SK-N-SH treated with all-trans-retinoic acid at 6 μM for 48 hours (cell line): ENCODE measurements at places on chromosomes 11 and 22.

GRCh38 chr11:37558619-37559210, 960.7 kb upstream of the RAG2 start:
- ATAC-seq, result no peak

DNA sequence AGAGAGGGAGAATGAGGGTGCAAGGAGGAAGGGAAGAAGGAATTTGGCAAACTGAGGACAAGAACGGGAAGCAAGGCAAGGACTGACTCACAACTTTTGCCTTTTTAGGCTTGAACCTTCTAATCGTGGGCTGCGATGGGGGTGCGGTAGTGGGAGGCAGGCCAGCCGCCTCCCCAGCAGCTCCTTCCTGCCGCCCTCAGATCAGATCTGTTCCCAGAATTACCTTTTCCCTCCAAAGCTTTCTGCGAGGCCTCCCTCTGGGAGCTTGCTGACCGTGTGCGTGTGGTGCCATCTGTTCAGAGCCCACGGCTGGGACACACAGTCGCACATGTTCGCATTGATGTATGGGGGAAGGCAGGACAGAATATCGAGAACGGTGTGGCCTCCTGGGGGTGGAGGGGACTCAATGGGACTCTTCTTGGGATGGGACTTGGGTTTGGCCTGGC, 86.9 kb upstream of the PARVA start:
- no peak for ATAC-seq

DNA sequence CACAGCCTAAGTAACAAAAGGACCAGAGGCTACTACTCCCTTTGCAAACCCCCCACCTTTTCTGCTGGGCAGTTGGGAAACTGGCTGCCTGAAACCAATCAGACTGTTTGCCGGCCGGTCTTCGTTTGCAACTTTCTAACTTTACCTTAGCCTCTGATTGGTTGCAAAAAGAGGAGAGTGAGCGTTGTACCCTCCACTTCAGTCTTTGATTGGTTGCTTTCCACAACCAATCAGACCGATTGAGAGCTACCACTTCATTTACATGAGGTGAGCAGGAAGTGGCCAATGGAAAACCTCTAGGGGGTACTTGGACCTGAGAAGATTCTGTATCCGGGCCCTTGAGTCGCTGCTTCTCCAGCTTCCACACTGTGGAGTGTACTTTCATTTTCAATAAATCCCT, 18.8 kb upstream of the CLNS1A start:
- ATAC-seq, result no peak

- ATAC-seq, result no peak
These were observed 38.0 kb downstream of the CPT1A start for GRCh38 chr11:68803766-68804165.

- ATAC-seq, result no peak
These were observed 12.5 kb downstream of the PLET1 start for GRCh38 chr11:112248201-112248600.

- ATAC-seq, result no peak
These were observed 492.9 kb upstream of the KIRREL3 start for GRCh38 chr11:127493330-127494022.

GRCh38 chr22:40240686-40241085, 63.0 kb downstream of the TNRC6B start:
- no peak for ATAC-seq

DNA sequence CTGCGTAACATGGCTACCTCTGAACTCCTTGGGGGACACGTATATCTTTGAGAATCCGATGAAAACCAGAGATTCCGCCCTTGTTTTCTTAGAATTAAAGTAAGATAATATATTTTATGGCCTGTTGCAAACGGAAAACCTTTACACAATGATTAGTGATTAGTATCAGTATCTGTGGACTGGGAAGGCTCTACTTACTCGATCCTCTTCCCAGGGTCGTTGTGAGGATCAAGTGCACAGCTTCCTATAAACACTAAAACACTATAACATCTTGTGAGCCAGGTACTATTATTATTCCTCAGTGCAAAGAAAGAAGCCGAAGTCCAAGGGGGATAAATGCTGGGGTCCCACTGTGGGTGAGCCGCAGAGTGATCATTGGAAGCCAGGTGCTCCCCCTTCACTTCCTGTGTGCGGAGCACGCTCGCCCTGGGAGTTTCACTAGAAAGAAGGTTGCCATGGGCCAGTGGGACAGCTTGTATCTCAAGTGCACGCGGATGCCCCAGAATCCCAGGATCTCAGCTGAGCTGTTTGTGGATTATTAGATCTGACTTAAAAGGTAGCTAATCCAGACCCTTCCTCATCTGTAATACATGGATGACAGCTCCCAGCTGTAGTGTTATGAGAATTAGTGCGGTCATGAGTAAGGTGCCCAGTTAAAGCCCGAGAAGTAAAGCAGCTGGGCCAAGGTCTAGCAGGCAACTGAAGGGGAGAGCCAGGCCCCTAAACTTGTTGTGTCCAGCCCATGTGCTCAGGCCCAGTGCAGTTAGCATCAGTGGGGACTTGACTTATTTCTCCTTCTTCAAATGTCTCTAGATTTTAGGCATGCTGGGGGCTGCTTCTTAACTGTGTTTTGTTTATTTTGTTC, 839 bp downstream of the CBY1 start:
- ATAC-seq, result peak; percentile 52

- no peak for ATAC-seq
These were observed 12.2 kb downstream of the BCL9L start for GRCh38 chr11:118913411-118914125.

DNA sequence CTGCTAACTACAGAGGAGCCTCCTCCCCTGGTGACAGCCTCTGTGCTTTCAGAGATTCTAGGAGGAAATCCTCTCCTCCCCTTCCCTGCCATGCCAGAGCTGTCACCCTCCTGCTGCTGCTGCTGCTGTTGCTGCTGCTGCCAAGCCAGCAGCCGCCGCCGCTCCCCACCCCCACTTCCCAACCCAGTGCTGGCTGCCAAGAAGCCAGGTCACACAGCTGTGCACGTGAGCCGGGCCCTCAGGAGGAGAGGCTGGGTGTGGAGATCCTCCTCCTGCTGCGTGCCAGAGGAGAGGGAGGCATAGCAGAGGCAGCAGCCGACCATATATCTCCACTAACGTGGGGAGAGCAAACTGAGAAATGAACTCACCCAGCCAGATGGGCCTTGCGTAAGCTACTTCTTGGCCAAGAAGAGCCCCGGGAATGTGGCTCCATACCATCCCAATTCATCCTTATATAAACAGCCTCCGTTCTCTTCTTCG, 12.4 kb downstream of the CRY2 start:
- peak; percentile 77 for ATAC-seq

DNA sequence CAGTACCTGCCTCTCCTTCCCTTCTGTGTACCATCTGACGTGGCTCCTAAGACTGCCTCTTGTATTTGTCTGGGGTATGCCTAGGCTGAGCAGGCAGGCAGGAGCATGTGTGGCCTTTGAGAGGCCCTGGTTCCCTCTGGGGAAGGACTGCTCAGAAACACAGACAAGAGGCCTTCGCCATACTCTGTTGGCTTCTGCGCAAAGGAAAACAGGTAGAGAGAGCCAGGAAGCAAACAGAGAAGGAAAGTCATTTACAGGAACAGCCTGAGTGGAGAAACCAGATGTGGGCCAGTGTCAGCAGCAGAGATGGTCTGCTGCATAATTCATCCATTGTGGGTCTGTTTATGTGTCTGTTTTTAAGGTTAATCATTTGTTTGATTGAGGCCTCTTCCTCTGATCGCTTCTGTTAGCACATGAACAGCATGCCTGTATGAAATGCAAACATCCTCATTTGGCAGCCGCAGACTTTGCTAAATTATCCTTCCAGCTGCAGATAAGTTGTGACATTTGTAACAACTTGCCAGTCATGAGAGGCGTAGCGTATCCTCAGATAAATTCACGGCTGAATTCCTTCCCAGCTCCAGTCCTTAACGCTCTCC, 119.4 kb downstream of the GALNT18 start:
- no peak for ATAC-seq

GRCh38 chr11:17978553-17979287, 34.1 kb downstream of the SERGEF start:
- peak; percentile 98 for ATAC-seq

DNA sequence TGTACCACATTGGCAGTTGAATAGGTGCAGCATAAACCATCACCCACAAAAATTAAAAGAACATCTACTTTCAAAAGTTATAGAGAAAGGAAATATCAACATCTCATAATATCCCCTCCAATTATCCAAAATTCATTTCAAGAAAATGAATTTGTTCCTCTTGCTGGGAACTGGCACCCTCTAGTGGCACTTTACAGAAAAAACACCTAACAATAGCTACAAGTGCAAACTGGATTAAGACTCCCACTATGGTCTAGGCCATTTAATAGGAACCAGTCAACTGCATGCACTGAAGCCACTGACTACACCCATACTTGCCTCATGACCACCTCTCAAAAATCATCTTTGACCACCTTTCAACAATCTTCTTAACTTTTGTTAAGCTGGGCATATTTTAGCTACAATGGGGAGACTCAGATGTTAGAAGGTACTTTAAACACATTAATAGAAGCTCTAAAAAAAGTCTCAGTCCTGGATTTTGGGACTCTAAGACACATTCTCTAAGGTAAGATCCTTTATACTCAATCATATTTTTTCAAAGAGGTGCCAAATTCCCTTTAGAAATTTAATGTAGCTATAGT, 17.3 kb downstream of the TRAF6 start:
- peak; percentile 55; the same call in 2 of the 3 replicates for ATAC-seq

DNA sequence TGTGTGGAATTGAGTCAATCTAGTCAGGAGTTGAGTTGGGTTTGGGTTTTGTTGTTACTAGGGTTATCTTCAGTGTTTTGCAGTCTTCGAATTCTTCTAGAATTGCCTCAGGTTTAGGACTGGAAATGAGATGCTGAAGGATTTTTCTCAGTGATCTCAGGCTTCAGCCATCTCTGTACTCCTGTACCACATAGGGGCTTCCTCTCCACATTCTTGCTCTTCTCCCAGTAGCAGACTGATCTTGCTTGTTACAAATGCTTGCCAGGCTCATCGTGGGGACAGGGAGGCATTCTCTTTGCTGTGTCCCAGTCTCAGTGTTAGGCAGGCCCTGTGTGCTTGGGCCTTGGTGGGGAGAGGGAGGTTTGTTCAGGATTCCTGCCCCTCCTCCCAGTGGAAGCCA, 96.1 kb downstream of the LRRC32 start:
- ATAC-seq, result no peak

GRCh38 chr11:59671471-59671870, 2.6 kb upstream of the PATL1 start:
- ATAC-seq, result no peak

GRCh38 chr11:111606986-111607385, 4.7 kb downstream of the SIK2 start:
- no peak for ATAC-seq

- no peak for ATAC-seq
These were observed 9.3 kb upstream of the NUP160 start for GRCh38 chr11:47857485-47857884.

DNA sequence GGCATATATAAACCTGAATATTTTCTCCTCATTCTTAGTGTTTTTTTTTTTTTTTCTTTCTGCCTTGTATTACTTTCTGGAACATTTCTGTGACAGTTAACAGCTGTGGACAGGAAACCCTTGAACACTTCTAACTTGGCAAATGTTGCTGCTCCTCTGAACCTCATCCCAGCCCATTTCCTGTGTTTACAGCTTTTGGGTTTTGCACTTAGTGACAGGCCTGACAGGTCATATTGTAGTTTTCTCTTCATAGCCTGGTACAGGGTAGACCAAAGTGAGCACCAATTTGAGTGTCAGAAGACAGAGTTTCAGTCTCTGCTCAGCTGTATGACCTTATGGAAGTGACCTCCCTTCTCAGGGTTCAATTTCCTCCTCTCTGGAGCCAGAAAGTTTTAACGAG, 91.6 kb downstream of the STIM1 start:
- ATAC-seq, result peak; percentile 79

DNA sequence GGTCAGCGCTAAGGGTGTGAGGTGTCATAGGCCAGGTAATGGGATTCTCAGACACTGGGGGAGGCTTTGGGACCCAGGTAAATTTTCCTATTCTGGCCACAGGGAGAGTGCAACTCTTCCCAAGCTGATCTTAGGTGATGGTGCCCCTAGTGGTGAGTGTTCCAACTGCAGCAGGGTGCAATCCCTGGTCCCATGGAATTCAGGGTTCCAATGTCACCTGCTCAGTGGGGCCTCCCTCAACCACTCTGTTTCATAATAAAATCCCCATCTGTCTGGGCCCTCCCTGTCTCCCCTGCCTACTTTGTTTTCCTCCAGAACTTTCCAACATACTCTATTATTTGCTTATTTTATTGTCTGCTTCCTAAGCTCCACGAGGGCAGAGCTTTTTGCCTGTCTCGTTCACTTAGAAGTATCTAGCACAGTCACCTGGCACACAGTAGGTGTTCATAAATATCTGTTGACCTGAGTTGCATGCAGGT, 2.9 kb upstream of the SGSM1 start:
- ATAC-seq, result peak; percentile 77

DNA sequence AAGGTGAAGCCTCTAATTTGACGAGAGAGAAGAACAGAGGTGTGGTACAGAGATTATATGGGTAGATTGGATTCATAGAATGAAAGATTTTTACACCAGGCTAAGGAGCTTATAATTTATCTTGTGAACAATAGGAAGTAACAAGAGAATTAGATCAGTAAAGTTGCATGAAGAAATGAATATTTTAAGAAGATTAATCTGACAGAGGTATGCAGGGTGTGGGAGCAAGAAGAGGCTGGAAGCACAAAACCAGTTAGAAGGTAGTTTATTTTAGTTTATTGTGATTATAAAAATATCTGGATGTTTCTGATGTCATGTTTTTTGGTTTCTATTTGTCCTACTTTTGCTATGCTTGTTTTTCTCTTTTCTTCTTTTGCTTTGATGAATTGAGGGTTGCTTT, 15.7 kb downstream of the SLC5A12 start:
- ATAC-seq, result no peak

GRCh38 chr11:69804769-69805508, 14.3 kb downstream of the FGF3 start:
- no peak for ATAC-seq

GRCh38 chr11:115144914-115145313, 359.3 kb downstream of the CADM1 start:
- no peak for ATAC-seq

GRCh38 chr11:45607995-45608394, 57.4 kb downstream of the CHST1 start:
- ATAC-seq, result no peak

DNA sequence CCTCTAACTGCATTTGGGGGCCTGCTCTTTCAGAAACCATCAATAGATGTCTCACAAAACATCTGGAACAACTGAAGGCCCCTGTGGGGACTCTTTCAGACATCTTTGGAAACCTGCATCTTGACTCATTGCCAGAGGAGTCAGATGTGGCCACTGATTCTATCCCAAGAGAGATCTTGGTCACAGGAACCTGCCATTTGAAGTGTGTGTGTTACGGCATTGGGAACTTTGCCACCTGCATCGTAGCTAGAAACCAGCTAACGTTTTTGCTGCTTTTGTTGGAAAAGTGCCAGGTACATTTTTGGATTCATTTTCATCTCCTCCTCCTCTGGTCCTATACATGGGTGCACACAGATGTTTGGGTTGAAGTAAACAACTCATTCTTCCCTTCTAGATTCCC, 4.3 kb downstream of the SRRD start:
- no peak for ATAC-seq
